ENCODE measurements at places on chromosomes 6 and 20. TPM values are rescaled to one million over a fixed set of nuclear protein-coding genes. Genes with fewer than 3 reads are reported as not detected.

PHACTR3 gene
- 1.4 TPM for total RNA-seq

REM1 gene
- 12.3 TPM for total RNA-seq

BPIFB1 gene
- not detected for total RNA-seq

SOX18 gene
- total RNA-seq: 7.4 TPM
